ENCODE measurements at places on chromosomes 6 and 20. TPM values are rescaled to one million over a fixed set of nuclear protein-coding genes. Genes with fewer than 3 reads are reported as not detected.

GRCh38 chr20:11216451-11217314 is 542.9 kb upstream of the JAG1 start:
- peaks cover 70% of the 10 kb centered on the region for H3K4me1 ChIP-seq
- H3K36me3 ChIP-seq, result no peaks in the 10 kb centered on the region
- H3K4me3 ChIP-seq, result peak overlapping the region; percentile 7

GRCh38 chr6:25257686-25258348 is 21.4 kb upstream of the CARMIL1 start:
- no peaks in the 10 kb centered on the region for H3K27me3 ChIP-seq
- no peaks in the 10 kb centered on the region for H3K36me3 ChIP-seq
- H3K27ac ChIP-seq, result no peak overlapping the region
- no peak overlapping the region for H3K4me3 ChIP-seq
- DNase-seq, result no peak
- peaks cover 6% of the 10 kb centered on the region for H3K4me1 ChIP-seq

Gene RIN2
- 47.0 TPM for total RNA-seq

Gene DLL1
- 1.6 TPM for total RNA-seq
